ENCODE measurements at places on chromosomes 13 and 19.
A peak's percentile ranks its signal among the peaks of the same experiment; 100 is the strongest.

- peak; percentile 81 for DNase-seq
These were observed 28.3 kb downstream of the CEBPA start for GRCh38 chr19:33273881-33274662.

- no peak for DNase-seq
These were observed 5.1 kb downstream of the MCF2L start for GRCh38 chr13:112974125-112974524.

- DNase-seq = no peak
These were observed 35.0 kb upstream of the MATK start for GRCh38 chr19:3821156-3821555.

- no peak for DNase-seq
These were observed 201.8 kb upstream of the MIR17HG start for GRCh38 chr13:91145571-91146205.

DNA sequence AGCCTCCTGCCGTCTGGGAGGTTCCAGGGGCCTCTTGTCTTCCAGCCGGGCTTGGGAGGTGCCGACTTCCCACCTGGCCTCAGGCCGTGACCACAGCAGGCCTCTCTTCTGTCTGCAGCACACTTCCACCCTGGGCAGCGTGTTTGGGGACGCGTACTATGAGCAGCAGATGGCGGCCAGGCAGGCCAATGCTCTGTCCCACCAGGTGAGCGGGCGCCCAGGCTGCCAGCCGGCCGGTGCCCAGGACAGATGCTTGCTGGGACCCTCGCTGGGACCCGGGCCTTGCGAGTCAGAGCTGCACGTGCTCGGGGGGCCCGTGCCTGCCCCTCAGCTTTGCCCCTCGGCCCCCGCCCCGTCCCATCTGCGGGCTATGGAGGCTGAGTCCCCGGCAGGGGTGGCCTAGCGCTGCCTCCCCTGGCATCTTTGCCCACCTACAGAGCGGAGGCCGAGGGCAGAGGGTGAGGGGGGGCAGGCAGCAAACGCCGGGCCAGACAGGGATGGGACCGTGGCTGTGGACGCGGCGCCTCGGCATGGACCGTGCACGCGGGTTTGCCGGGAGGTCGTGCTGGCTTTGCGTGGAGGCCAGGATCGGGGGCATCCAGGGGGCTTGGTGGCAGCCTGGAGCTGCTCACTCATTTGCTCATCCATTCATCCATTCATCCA is 16.2 kb downstream of the COMP start:
- DNase-seq = no peak

DNA sequence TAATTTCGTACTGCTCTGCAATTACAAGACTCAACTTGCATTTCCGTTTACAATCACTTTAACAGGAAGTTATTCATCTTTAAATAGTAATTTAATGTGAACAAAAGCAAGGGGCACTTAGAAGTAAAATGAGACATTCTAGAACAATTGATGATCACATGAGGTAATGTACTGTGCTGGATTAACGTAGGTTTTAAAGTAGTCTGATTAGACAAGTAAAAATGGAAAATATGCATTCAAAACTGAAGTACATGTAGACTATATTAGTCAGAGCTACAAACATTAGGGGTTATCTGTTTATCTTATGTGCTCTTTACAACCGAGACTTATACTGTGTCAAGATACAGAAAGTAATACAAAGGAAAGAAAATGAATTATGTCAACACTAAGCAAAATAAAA is 1528.0 kb downstream of the SLITRK5 start:
- DNase-seq = no peak

GRCh38 chr19:14122924-14123323 is 5.4 kb upstream of the PRKACA start:
- DNase-seq = no peak

DNA sequence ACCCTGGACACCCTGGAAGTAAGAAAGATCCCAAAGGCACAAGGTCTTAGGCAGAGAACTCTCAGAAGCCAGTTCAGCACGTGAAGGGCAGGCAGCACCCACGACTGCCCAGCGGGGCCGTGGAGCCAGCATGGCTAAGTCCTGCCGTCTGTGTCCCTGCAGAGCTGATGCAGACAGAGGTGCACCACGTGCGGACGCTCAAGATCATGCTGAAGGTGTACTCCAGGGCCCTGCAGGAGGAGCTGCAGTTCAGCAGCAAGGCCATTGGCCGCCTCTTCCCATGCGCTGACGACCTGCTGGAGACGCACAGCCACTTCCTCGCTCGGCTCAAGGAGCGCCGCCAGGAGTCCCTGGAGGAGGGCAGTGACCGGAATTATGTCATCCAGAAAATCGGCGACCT is 44.8 kb downstream of the PEX11G start:
- no peak for DNase-seq

GRCh38 chr13:47291107-47291656 is 394.3 kb upstream of the HTR2A start:
- DNase-seq = no peak

DNA sequence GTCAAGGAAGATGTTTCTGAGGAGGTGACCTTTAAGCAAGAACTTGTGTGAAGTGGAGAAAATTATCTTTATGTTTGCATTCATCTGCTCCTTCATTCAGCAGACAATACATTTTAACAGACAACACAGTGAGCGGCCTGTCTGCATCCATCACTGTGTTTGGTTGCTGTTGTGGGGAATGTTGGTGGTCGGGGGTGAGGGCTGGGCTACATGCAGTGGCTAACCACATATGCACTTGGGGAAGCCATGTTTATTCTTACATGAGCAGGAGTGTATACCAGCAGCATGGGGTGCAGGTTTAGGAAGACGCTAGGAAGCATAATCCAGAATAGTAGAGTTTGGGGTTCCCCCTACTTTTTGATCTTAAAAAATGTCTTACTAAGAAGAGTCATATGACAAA is 66.4 kb downstream of the DHRS12 start:
- DNase-seq = no peak

DNA sequence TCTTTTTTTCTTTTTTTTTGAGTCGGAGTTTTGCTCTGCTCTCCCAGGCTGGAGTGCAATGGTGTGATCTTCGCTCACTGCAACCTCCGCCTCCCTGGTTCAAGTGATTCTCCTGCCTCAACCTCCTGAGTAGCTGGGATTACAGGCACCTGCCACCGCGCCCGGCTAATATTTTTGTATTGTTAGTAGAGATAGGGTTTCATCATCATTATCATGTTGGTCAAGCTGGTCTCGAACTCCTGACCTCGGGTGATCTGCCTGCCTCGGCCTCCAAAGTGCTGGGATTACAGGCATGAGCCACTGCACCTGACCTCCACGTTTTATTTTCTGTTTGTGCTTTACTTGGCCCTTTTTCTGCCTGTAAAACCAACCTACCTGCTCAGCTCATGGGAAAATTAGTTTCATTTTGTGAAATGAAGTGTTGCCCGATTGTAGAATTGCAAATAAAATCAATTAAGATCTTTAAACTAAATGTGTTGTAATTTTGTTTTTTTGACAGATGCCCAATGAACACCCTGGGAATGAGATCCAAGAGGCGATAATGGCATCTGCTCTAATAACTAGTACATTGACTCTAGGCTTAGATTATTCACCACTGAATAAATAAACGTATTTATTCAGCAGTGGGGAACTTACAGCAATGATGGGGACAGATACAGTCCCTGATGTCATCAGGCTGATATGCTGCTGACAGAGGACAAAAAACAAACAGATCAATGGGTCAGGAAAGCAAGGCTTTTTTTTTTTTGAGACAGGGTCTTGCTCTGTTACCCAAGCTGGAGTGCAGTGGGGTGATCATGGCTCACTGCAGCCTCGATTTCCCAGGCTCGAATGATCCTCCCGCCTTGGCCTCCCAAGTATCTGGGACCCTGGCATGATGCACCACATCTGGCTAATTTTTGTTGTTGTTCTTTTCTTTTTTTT is 2.2 kb upstream of the RAB11B start:
- DNase-seq = no peak

DNA sequence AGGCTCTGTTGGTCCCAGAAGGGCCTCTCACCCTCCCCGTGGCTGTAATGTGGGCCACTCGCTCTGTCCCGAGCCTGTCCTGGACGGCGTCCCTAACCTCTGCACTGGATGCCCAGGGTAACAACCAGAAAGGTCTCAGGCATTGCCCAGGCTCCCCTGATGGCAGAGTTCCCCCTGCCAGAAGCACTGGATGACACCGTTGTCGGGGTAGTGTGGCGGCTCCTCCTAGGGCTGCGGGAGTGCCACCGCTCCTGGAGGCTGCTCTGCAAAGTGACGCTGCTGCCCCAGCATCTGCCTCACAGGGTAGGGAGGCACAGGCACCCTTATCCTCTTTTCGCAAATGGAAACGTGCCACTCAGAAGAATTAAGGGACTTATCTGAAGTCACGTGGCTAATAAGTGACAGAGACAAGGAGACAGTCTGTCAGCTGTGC is 32.0 kb downstream of the MPHOSPH8 start:
- no peak for DNase-seq

DNA sequence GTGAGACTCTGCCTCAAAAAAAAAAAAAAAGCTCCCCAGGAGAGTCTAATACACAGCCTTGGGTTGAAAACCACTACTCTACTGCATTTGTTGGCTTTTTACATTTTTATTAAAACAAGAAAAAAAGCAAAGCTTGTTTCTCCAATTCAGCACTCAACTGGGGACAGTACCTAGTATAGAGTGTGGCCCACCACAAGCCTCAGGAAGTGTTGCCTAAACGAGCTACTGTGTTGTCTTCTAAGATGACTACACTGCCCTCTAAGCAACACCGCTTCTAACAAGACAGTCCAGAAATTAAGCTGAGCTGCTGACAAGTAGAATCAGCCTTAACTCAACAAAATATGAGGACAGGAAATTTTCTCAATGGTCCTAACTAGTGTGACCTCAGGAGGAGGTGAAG is 522.2 kb downstream of the FGF9 start:
- no peak for DNase-seq

GRCh38 chr19:52237197-52237596 is 32.2 kb upstream of the ZNF766 start:
- DNase-seq = no peak

DNA sequence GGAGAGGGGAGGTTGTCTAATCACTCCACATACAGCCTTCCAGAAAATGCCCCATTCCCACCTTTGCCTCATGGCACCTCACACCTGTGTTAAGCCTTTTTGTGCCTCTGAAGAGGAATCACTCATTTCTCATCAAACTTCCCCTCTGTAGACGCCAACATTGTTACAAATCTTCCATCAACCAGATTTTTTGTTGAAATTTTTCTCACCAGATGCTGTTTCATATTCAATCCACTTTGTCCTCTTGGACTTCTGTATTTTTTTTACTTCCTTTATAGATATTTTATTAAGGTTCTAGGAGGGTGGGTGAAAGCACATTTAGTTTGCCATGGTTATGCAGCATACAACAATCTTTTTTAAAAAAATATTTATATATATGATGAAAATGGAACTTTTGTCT is 74.0 kb downstream of the RUBCNL start:
- no peak for DNase-seq

DNA sequence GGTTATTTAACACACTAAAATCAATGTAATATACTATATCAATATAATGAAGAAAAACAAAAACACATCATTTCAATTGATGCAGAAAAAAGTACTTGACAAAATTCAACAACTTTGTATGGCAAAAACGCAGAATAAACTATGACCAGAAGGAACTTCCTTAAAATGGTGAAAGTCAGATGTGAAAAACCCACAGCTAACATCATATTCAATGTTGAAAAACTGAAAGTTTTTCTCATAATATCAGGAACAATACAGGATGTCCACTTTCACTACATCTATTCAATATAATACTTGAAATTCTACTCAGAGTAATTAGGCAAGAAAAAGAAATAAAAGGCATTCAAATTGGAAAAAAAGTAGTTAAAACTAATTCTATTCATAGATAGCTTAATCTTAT is 50.3 kb downstream of the SPRY2 start:
- DNase-seq = no peak

- no peak for DNase-seq
These were observed 64.9 kb downstream of the DNAJC3 start for GRCh38 chr13:95741584-95742563.

GRCh38 chr19:15210323-15210781 is 9.6 kb upstream of the NOTCH3 start:
- DNase-seq = peak; percentile 22

DNA sequence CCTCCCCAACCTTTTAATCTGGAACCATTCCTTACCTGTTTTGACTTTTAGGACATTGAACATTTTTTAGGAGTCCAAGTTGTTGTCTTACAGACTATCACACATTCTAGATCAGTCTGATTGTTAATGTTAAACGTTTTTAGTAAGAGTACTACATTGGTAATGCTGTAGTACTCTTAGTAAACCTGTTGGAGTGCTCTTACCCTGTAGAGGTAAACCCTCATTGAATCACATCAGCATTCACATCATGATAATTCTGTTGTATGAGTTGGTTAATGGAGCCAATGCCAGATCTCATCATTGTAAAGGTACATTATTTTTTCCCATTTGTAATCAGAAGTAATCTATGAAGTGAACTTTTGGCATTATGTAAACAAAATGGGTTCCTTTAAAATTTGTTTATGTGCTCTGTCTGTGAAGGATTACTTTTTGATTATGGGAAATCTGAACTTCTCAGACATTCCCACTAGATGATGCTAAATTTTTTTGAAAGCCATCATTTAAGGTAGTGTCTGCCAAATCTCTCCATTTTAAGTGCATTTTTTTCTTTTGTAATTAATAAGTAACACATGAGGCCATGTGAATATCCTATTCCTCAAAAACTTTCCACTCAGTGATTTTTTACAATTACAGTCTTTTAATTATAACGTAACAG is 55.2 kb downstream of the VWA8 start:
- peak; percentile 37 for DNase-seq

DNA sequence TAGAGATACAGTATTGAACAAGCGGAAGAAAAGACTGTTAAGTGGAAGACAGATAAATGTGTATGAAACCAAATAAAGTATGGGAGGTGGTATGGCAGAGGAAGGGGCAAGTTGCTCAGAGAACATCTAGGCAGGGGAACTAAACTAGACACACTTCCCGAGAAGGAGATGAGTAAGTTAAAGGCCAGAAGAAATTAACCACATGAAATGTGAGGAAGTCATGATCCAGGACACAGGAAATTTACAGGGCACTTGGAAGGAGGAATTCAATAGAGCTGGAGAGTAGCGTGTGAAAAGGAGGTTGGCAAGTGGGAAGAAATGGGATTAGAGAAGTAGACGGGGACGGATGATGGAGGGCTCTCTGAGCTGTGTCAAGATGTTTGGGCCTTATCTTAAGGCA is 208.8 kb downstream of the COG6 start:
- DNase-seq = no peak

DNA sequence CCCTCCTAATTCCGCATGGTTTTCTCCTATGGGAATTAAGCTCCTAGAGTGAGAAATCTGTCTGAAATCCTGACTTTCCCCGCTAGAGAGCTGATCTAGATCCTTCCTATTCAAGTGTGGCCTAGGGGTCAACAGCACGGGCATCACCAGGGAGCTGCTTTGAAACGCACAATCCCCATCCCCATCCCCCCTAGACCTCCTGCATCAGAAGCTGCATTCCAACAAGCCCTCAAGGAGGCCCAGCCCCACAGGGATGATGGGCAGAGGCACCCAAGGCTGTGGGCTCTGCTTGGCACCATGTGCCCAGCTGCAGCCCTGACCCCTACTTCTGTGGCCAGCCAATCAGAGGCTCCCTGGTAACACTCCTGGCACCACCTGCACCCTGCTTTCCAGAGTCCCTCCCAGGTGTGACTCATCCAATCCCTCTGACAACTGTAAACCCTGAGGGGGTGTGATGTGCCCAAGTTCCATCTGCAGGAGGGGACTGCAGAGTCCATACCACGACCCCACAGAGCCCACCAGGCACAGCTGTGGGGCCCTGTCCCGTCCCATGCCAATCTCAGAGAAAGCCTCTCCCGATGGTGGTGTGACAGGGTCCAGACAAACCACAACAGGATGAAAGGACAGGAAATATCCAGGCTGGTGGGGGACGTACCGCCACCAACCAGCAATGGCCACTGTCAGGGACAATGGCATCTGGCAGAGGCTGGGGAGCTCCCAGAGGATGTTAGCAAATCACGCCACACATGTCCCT is 19.8 kb upstream of the SLC35E1 start:
- DNase-seq = no peak

All from AG08396 (cell line).